Left ventricle myocardium superior (tissue), 1 donor: ENCODE measurements at places on chromosomes 13 and 19.

- no peak for DNase-seq
These were observed 12.2 kb downstream of the SUGP2 start for GRCh38 chr19:19021115-19021514.

- DNase-seq = no peak
These were observed 73.1 kb downstream of the EPS15L1 start for GRCh38 chr19:16398530-16399249.

- no peak for DNase-seq
These were observed 615.1 kb downstream of the EFNB2 start for GRCh38 chr13:105920370-105920769.

DNA sequence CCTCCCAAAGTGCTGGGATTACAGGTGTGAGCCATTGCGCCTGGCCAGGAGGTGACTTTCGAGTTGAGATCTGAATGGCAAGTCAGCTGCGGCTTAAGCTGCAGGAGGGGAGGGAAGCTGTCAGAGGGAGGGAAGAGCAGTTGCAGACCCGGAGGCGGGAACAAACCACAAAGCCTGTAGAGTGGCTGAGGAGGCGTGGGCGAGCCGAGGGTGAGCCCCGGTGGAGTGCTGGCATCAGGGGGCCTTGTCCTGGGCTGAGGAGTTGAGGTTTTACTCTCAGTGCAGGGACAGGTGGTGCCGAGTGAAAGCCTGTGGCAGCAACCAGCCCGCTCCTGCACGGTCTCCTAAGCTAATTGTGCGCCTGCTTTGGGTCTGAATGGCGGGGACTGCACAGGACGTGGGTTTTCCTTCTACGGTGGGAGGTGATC is 24.2 kb downstream of the PPP1R37 start:
- no peak for DNase-seq

GRCh38 chr13:90673746-90674145 is 673.7 kb upstream of the MIR17HG start:
- DNase-seq = no peak

- no peak for DNase-seq
These were observed 3.7 kb downstream of the ATP4A start for GRCh38 chr19:35559781-35560180.

DNA sequence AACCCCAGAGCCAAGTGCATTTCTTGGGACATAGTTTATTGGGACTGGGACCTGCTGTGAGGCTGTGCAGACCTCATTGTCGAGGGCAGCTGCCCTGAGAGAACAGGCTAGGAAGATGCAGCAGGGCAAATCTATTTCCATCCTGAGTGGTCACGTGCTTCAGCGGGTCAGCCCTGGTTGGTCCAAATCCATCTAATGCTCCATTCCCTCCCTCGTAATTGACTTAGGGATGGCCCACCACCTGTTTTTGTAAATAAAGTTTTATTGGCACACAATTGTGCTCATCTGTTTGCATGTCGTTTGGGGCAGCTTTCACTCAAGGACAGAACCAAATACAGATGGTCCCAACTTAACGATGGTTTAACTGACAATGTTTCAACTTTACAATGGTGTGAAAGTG is 75.5 kb upstream of the ADGRE5 start:
- no peak for DNase-seq

DNA sequence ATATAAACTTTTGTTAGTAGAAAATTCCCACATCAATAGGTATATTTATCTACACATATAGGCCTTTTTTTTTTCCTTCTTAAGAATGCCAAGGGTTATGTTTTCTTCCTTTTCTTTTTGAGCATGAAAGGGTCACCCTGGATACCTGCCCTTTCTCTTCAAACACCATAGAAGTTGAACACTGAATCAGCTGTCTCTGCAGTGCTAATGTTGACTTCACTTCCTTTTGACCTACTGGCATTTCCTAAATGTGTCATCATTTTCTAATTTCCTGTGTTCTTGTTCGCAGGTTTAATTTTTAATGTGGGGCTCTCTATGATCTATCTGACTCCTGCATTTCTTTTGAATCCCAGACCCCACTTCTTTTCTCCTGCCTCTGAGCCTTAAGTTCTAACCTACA is 532.0 kb downstream of the GPC6 start:
- DNase-seq = no peak

GRCh38 chr19:17153996-17154395 is 61.2 kb upstream of the USE1 start:
- no peak for DNase-seq

GRCh38 chr13:112740502-112741131 is 50.8 kb downstream of the ATP11A start:
- DNase-seq = peak; percentile 87

- DNase-seq = no peak
These were observed 38.1 kb upstream of the RANBP3 start for GRCh38 chr19:6015841-6016545.

- no peak for DNase-seq
These were observed 6.3 kb upstream of the GARIN5A start for GRCh38 chr19:50482916-50483315.

- no peak for DNase-seq
These were observed 1181.2 kb downstream of the PCDH9 start for GRCh38 chr13:66048888-66049287.

DNA sequence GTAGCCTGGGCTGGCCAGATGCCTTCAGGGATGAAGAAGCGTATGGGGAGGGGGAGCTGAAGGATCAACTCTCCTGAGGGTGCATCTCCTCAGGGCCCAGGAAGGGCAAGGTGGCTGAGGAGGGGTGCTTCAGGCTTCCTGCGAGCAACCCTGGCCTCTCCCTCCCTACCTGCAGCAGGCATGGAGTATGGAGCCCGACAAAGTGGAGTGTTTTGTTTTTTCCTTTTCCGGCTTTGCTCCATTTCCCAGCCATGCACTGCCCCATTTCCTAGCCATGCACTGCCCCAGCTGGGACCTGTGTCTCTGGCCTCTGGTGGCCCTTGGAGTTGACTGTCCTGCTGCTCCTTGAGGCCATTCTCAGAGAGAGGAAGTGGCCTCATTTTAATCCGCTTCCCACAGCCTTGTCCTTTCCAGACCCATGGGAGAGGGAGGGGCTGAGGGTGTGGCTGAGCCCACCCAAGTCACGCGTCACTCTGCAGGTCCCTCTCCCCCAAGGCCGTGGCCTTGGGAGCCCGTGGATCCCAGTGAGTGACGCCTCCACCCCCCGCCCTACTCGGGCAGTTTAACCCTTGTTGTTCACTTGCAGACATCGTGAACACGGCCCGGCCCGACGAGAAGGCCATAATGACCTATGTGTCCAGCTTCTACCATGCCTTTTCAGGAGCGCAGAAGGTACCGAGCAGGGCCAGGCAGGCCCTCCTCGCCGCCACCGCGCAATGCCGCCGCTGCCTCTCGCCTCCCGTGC is 34.4 kb downstream of the CAPN12 start:
- DNase-seq = no peak

DNA sequence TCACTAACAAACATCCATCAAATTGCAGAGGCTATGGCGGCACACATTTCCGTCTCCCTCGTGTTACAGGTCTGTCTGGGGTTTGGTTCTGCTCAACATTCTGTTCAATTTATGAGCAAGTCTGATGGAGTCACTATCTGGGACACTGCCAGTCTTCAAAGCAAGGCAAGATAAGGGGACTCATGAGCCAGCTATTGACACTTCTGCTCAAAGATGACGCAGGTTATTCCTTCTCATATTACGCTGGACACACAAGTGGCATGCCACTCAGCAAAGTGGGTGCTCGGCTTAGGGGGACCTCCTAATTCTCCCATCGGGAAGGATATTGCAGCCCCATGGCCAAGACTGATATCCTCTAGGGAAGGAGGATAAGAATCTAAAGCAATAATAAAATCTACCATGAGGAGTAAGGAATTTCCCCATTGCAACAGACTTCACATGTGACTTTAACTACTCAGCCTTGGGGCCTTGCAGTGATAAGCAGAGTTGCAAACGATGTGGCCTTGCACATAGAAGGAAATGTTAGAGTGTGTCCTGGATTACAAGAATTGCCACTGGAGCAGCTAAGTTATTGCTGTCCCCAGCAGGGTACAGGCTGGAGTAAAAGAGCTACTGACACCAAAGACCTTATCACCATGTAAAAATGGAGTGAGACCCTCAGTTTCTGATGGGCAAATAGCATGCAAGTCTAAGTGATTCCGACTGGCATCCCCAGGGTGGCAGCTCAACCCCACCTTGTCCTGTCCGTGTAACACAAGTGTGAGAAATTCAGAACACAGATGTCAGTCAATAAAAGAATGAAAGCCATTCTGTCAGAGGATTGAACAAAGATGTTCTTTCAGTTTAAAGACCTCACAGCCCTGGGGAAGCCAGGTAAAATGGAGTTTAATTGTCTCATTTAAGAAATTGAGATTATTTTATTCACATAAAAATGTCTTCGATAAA is 306.1 kb downstream of the IRS2 start:
- DNase-seq = no peak

- no peak for DNase-seq
These were observed 35.7 kb downstream of the LACC1 start for GRCh38 chr13:43915451-43915850.

DNA sequence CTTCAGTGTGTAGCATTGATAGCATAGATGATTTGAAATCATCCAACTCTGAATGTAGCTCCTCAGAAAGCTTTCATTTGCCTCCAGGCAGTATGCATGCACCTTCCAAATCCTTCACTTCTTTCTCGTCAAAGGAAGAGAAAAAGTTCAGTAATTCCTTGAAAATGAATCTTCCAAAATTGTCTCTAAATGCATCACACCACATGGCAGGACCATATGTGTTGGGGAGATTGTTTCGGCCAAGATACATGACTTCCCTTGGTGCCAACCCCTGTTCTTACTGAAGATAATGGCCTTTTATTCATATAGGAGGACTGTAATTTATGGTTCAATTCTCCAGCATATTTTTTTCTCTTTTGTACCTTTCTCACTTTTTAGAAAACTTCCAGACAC is 315.6 kb upstream of the SPRY2 start:
- no peak for DNase-seq

- no peak for DNase-seq
These were observed 37.3 kb downstream of the CAPN12 start for GRCh38 chr19:38706792-38707511.

DNA sequence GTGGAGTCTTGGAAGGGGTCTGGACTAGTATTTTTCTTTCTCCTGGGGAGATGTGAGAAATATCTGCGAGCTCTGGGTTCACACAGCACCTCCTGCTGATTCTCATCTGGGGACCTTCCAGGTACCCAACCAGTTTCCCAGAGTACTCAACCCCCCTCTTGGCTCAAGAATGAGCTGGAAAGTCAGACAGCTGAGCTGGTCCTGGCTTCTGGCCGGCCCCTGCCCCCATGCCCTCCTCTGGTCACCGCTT is 2.2 kb upstream of the PDE4A start:
- no peak for DNase-seq
